Activated T-helper 9 cell treated with anti-CD3 and anti-CD28 coated beads, Interleukin-2, amount 50 U/mL, for 16 hours (primary cell): ENCODE measurements at places on chromosomes 7 and 10.

- no peak for DNase-seq
These were observed 7.2 kb upstream of the RELN start for GRCh38 chr7:103996639-103997038.

- DNase-seq: no peak
These were observed 165.0 kb downstream of the SLIT1 start for GRCh38 chr10:97020452-97021400.

- DNase-seq: no peak
These were observed 746.0 kb upstream of the CELF2 start for GRCh38 chr10:10271639-10272192.

GRCh38 chr7:106895246-106895864 lies 30.3 kb downstream of the PIK3CG start:
- no peak for DNase-seq

DNA sequence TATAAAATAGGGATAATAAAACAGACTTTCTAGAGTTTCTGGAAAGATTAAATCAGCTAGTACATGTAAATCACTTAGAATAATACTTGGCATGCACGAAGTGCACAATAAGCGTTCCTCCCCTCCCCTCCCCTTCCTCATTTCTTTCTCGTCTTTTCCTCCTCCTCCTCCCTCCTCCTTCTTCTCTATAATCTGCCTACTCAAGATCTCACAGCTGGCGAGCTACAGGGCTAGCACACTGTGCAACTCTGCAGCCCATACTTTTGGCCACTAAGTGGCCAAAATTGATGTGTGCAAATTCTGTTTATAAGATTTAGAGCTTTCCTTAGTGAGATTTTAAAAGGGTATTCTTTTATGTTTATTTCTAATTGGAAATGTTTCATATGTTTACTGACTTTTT lies 565.3 kb downstream of the PHTF2 start:
- DNase-seq: no peak

GRCh38 chr7:154423231-154423630 lies 371.0 kb downstream of the DPP6 start:
- DNase-seq: no peak

DNA sequence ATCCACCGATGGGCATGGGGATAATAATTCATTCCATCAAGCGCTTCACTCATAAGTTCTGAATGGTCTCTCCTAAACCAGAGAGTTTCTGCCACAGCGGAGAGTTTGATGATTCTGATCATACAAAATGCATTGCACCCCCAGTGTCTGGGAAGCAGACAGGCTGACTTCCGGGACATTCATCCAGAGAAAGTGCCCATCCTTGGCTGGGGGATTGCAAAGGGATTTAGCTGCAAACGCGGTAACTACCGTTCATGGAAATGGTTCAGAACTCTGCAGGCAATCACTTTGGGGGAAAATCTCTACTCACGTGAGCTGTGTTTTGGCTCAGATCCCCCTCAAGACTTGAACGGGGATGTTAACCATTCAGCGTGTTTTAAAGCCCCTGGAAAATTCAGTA lies 33.4 kb upstream of the CALN1 start:
- DNase-seq: no peak

- DNase-seq: no peak
These were observed 3.0 kb upstream of the GIMAP5 start for GRCh38 chr7:150734254-150734653.

DNA sequence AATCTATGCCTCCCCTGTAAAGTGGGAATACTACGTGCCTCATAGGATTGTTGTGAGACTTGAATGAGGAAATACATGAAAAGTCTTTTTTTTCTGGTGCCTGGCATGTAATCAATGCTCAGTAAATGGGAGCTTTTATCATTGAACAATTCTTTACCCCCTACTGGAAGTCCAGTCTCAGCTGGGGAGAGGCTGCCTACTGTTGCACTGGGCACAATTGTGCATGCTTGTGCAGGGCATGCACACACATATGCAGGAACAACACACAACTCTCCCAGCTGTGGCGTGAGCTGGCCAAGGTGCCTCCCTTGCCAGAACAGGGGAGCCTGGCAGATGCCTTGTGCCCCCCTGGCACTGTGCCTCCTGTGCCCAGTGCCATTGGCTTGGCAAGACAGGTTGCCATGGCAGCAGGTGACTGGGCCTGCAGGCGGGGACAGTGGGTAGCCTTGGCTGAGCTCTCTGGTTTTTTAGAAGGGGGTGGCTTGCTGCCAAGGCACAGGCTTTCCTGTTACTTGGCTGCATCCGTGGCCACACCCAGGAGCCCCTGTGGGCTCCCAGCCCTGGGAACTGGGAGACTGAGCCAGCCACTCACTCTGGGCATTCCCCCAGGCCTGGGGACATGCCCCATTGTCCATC lies 16.1 kb upstream of the PALD1 start:
- DNase-seq: no peak
